SJCRH30 (cell line): ENCODE measurements at places on chromosomes 16 and 17. TPM values are rescaled to one million over a fixed set of nuclear protein-coding genes. Genes with fewer than 3 reads are reported as not detected.
A peak's percentile ranks its signal among the peaks of the same experiment; 100 is the strongest.

GRCh38 chr16:84449156-84450140, 55.0 kb downstream of the MEAK7 start:
- no peak for DNase-seq

Gene IGF2BP1
- total RNA-seq: 114 TPM in 2 replicates

Gene UTS2R
- 8.0 and 8.3 TPM in 2 replicates for total RNA-seq

DNA sequence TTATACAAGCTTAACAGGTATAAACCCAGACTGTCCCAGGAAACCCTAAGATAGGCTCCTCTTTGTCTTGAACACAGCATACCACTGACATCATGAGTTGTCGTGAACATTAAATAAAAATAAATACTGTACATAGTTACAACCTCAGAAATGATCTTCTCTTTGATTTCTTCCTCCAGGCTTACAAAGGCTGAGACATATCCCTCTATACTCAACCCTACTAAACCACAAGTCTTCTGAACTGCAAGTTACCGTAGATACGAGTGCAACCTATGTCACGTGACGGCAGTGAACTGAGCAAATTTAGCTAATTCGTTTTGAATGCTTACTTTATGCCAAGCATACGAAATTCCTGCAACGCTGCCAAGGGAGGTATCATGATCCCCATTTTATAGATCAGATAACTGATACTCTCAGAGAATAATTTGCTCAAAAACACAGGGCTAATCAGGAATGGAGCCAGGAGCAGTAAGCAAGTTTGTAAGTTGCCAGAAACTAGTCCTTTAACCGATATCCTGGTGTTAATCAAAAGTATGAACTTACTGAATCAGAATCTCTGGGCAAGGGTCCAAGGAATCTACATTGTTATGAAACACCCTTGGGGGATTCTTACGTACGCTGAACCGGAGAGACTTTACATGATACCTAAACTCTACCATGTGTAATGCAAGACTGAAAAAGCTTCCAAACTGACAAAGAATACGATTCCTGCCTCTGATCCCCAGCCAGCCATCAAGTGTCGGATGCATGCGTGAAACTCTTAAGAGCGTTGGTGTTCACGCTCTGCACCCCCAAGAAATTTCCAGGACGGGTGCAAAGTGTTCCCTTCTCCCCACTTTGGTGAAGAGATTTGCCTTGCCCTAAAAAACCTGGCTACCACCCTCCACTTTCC, 106.2 kb downstream of the XYLT1 start:
- no peak for DNase-seq

GRCh38 chr17:74987909-74988711, 678 bp downstream of the CDR2L start:
- peak; percentile 76 for DNase-seq

- DNase-seq: no peak
Observed at GRCh38 chr16:49048557-49048956, 233.1 kb downstream of the CBLN1 start.

DNA sequence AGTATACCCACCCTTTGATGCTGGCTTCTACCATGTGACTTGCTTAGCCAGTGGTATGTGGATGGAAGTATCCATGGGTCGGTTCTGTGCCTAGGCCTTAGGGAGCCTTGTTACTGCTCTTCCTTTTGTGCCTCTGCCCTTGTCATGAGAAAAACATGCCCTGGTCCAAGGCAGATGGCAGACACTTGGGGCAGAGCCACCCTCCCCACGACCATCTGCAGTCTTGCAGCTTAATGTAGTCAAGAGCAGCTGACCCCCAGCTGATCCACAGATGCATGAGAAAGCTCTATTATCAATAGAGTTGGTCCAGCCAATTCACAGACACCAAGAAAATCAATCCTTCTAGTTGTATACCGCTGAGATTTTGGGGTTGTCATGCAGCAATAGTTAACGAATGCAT, 95.7 kb downstream of the SLC39A11 start:
- DNase-seq: no peak

Gene KRTAP16-1
- total RNA-seq: not detected in 2 replicates

DNA sequence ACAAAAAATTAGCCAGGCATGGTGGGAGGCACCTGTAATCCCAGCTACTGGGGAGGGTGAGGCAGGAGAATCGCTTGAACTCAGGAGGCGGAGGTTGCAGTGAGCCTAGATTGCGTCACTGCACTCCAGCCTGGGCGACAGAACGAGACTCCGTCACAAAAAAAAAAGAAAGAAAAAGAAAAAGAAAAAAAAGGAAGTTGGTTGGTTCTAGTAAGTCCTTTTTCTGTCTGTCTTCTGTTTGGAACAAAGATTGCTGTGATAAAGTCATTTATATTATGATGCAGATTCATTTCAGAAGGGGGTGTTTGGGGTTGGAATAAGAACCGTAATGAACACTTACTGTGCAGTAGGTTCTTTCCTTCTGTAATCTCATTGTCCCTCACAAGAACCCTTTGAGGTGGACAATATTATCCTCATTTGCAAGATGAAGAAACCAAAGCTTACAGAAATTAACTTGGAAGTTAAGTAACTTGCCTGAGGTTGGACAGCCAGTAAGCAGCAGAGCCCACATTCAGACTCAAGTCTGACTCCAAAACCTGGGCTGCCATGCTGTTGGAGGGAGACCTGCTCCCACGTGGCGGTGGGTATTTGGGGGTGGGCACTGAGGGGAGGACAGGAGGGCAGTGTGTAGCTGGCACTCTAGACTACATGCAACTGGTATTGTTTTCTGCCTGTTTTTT, 10.3 kb downstream of the MINK1 start:
- DNase-seq: no peak

Gene EME1
- 18.4 and 20.8 TPM in 2 replicates for total RNA-seq

DNA sequence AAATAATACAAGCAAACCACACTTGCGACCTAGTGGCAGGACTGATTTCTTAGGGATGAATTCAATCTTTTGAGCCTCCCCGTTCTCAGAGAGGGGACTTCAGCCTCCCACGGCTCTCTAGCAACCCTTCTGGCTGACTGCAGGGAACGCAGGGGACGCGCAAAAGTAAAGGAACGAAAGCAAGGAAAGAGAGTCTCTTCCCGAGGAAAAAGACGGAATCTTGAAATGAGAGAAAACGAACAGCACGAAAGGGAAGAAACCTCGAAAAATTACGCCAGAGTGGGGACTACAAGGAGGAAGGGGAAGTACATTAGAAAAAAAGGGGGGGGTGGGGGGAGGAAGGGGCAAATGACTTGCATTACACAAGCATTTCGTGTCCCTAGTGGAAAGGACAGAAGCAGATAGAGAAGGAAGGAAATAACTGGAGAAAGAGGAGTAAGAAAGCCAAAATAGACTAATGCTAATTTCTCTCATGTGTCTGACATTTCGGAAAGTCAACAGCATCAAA, 1.2 kb downstream of the GRB2 start:
- DNase-seq: peak; percentile 92

GRCh38 chr16:5033256-5034166, at the start of gene NAGPA:
Gene NAGPA (minus strand): TSS chr16:5033935. CDS start chr16:5033914, 21 bp downstream.
- peak; percentile 79 for DNase-seq

DNA sequence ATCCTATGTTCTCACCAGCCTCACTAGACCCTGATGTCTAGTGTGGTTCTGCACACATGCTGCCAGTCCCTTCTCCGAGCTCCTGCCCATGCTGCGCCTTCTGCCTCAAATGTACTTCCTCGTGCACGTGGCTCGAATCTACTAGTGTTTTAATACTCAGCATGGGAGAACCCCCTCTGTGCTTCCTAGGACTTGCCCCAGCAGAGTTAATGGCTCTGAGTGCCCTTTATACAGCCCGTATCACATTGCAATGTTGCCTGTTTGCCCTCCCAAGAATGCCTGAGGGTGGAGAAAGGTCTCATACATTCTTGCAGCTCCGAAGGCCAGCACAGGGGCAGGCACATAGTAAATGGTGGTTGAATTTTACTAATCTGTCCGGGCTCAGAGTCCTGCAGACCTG, 190.8 kb upstream of the NLRP1 start:
- DNase-seq: no peak

Gene KRTAP1-5
- not detected in 2 replicates for total RNA-seq

Gene MT4
- total RNA-seq: not detected in 2 replicates
